A549 treated with CpdA at 1 μM for 4 hours (cell line): ENCODE measurements at places on chromosomes 12 and 14. TPM values are rescaled to one million over a fixed set of nuclear protein-coding genes. Genes with fewer than 3 reads are reported as not detected.

TAS2R46 gene
- not detected in 5 replicates for total RNA-seq

HCAR1 gene
- 0.02 to 0.05 TPM (median 0.03 TPM) in 4 of 5 replicates, not detected in the other for total RNA-seq

SMOC1 gene
- total RNA-seq = 15.6 to 24.6 TPM (median 21.7 TPM) in 5 replicates

APOLD1 gene
- 0.13 to 0.65 TPM (median 0.30 TPM) in 5 replicates for total RNA-seq

ADCY4 gene
- total RNA-seq = not detected in 5 replicates

GLIPR1L1 gene
- not detected in 5 replicates for total RNA-seq

NCAPD2 gene
- total RNA-seq = 61.0 to 81.2 TPM (median 71.4 TPM) in 5 replicates

RITA1 gene
- total RNA-seq = 27.9 to 38.7 TPM (median 35.9 TPM) in 5 replicates

ATXN3 gene
- total RNA-seq = 19.1 to 47.3 TPM (median 23.8 TPM) in 5 replicates

ACSS3 gene
- total RNA-seq = 0.01 TPM in 1 of 5 replicates, not detected in the others

SOCS4 gene
- total RNA-seq = 7.5 to 10.3 TPM (median 8.8 TPM) in 5 replicates

CLEC2A gene
- not detected in 5 replicates for total RNA-seq

NTS gene
- 61.9 to 82.2 TPM (median 75.1 TPM) in 5 replicates for total RNA-seq

IL26 gene
- total RNA-seq = not detected in 5 replicates

B4GALNT1 gene
- total RNA-seq = 36.6 to 54.4 TPM (median 48.1 TPM) in 5 replicates

MSI1 gene
- 1.3 to 1.7 TPM (median 1.5 TPM) in 5 replicates for total RNA-seq

HOXC5 gene
- total RNA-seq = 0.50 to 1.2 TPM (median 1.0 TPM) in 5 replicates

RNASE2 gene
- not detected in 5 replicates for total RNA-seq

SIX6 gene
- total RNA-seq = not detected in 5 replicates

DEPDC4 gene
- 1.3 to 2.2 TPM (median 1.5 TPM) in 5 replicates for total RNA-seq

BHLHE41 gene
- 0.57 to 2.4 TPM (median 0.97 TPM) in 5 replicates for total RNA-seq

ATXN2 gene
- 37.8 to 48.6 TPM (median 41.4 TPM) in 5 replicates for total RNA-seq

OR4E2 gene
- total RNA-seq = not detected in 5 replicates

HOXC6 gene
- total RNA-seq = 3.8 to 4.9 TPM (median 4.6 TPM) in 5 replicates

MANSC4 gene
- total RNA-seq = 0.07 to 0.13 TPM in 2 of 5 replicates, not detected in the others

CCDC196 gene
- total RNA-seq = not detected in 5 replicates

ASIC1 gene
- 4.8 to 7.1 TPM (median 5.9 TPM) in 5 replicates for total RNA-seq

MIP gene
- total RNA-seq = 0.14 to 0.26 TPM (median 0.20 TPM) in 3 of 5 replicates, not detected in the others

TULP3 gene
- 16.9 to 23.9 TPM (median 20.7 TPM) in 5 replicates for total RNA-seq

TPH2 gene
- not detected in 5 replicates for total RNA-seq

GPR84 gene
- 0.03 to 0.09 TPM (median 0.09 TPM) in 3 of 5 replicates, not detected in the others for total RNA-seq

NANOG gene
- not detected in 5 replicates for total RNA-seq
